NCI-H1417 treated with DMSO at 0.1 percent for 48 hours (cell line): ENCODE measurements at places on chromosomes 2 and 18.

DNA sequence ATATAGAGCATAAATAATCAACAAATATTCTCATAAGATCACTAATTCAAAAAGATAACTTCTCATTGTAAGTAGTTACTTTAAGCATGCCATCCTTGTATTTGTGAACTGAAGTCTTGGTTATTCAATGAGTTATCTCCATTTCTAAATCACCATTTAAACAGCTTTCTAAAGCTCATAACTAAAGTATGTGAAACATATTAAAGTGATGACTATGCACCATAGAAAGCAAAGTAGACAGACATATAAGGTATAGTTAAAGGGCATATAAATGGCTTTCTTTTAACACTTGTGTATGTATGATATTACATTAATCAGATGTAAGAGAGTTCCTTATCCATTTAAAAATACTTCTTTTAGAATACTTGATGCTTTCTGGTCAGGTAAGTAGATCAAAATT is 83.5 kb downstream of the IKZF2 start:
- DNase-seq, result no peak

- DNase-seq, result no peak
These were observed 4.1 kb downstream of the CCDC195 start for GRCh38 chr2:224711859-224712665.

DNA sequence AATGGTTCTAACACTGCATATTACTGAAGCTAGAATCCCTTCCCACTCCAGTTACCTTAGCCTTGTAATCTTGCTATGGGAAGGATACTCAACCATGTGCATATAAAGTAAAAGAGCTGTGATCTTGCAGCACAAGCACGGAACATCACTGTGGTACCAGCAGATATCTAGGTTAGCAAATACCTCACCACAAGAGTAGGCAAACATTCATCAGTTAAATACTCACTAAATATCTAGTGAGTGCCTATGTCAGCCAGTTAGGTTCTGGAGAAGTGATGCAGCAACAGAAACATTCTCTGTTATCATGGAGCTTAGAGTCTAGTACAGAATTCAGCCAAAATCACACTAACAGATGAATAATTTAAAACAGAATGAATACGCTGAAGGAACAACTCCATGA is 349.6 kb upstream of the UBE2E3 start:
- no peak for DNase-seq

DNA sequence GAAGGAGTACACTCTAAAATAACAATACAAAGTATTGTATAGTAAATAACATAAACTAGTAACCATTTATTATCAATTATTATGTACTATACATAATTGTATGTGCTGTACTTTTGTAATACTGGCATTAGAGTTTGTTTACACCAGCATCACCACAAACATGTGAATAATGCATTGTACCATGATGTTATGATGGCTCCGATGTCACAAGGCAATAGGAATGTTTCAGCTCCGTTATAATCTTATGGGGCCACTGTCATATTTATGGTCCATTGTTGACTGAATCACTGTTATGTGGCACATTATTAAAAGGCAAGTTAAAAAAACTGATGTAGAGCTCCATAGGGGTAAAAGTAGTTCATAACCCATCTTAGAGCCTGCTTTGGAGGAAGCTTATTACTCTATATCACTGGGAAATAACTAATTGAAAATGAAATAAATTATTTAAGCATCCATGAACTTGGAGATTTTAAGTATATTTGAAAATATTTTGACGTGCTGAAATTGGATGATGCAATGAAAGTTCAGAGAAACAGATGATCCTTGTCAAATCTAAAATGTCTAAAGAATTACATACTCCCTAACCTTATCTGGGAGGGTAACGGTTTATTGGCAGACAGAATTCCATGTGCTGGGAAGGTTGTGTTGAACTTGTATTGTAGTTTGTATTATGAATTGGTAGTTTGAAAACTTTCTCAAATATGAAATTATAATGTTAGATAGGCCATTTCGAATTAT is 2.4 kb downstream of the SKA1 start:
- no peak for DNase-seq

DNA sequence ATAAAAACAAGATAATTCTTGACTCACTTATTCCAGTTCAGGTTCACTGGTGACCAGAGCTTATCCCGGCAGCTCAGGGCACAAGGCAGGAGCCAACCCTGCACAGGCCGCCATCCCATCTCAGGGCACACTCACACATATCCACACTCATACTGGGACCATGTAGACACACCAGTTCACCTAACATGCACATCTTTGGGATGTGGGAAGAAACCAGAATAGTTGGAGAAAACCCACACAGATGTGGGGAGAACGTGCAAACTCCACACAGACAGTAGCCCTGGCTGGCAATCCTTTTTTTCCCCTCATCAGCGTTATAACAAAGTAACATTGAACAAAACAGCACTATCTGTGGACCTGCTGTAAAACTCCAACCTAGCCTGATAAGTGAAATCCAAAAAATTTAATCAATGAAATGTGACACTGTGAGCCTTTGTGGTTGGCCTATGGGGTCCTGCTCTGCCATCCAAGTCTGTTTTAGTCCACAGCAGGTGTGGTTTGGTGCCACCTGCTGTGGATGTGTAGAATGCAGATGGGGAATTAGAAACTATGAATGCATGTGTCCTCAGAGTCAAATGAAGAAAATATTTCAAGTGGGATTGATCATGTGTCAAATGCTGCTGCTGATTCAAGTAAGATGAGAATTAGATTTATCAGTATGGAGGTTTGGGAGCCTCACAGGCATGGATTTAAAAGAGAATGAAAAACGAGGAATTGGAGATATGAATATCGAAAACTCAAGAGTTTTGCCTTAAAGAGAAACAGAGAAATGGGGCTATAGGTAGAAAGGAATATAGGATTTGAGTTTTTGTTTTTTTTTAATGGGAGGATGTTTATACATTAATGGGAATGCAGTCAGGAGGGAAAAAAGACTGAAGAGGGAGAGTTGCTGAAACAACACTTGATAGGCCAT is 47.0 kb downstream of the UGP2 start:
- DNase-seq, result no peak

- DNase-seq, result peak; percentile 93
These were observed 264.7 kb downstream of the TCF4 start for GRCh38 chr18:55323051-55323994.

DNA sequence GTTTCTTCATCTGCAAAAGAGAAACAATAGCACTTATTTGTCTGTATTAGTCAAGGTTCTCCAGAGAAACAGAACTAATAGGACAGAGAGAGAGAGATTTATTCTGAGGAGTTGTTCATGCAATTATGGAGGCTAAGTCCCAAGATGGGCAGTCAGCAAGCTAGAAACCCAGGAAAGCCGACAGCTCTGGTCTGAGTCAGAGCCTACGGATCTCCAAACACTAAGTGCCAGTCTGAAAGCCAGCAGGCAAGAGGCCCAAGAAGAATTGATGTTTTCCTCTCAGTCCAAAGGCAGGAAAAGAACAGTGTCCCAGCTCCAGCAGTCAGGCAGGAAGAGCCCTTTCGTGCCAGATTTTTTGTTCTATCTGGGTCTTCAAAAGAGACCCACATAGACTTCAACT is 36.5 kb upstream of the SLC66A3 start:
- DNase-seq, result no peak

GRCh38 chr2:10008809-10009176 is 34.6 kb upstream of the KLF11 start:
- no peak for DNase-seq

DNA sequence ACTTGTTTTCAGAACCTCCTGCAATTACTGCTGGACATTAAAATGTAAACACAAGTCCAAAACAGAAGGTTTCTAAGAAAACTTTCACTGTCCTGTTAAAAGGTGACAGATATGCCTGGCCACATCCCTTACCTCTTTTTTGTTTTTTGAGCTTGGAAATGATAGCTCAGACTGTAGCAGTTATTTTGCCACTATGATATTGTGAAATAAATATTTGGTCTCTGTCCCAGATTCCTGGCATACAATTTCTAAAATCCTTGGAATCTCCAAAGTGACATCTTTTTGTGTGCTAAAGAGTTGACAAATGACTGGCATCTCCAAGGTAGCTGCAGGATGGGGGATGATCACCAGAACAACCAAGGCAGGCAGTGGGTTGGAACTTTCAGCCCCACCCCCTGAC is 16.8 kb downstream of the TPGS2 start:
- DNase-seq, result no peak

- no peak for DNase-seq
These were observed 47.6 kb upstream of the GPC1 start for GRCh38 chr2:240387669-240388358.

- DNase-seq, result no peak
These were observed 51.6 kb upstream of the ATG16L1 start for GRCh38 chr2:233199870-233200269.

- DNase-seq, result no peak
These were observed 1.9 kb upstream of the STAT4 start for GRCh38 chr2:191152482-191153240.

- DNase-seq, result no peak
These were observed at the start of gene MFSD6 for GRCh38 chr2:190407662-190408537. MFSD6 (plus strand) TSS chr2:190408355; CDS start chr2:190436030, 27,675 bp downstream.

DNA sequence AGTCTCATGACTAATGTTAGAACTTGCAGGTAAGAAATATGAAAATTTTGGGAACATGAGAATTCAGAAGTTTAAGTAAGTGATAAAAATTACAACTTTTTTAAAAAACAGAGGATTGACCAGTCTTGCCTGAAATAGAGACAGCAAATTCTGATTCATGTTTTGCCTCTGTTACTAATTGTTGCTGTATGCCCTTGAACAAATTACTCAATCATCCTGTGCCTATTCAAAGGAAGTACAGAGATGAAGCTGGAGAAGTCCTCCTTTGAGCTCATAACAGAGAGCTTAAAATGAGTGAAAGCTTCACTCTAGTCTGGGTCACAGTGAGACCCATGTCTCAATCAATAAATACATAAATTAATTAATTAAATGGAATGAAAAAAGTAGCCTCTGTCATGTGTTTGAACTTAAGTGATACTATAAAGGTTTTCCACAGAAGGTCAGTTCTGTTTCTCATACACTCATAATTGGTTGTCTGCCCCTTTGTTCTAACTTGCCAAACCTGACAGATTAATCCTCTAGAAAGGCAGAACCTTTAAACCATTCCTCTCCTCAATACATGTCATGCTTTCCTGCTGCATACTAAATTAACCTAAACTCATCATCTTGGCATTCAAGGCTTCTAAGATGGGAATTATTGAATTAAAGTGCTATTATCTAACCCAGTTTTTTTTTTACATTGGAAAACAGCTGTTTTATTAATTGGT is 374.6 kb upstream of the LRATD1 start:
- no peak for DNase-seq

- DNase-seq, result no peak
These were observed 13.9 kb downstream of the EFHD1 start for GRCh38 chr2:232647261-232647660.

DNA sequence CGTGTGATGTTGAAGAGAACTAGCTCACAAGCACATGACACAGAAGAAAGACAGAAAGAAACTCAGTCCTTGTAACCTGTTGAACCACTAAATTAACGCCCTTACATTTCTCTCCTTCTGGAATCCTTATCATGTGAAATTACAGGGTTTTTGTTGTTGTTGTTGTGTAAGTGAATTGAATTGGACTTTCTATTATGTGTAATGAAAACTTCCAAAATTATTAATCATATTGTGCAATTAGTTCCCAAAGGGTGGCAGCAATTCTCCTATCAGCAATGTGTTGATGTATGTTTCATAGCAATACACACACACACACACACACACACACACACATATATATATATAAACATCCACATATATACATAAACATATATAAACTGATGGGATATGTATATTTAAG is 402.2 kb upstream of the TCF4 start:
- no peak for DNase-seq

- DNase-seq, result no peak
These were observed 234.9 kb downstream of the BCL11A start for GRCh38 chr2:60318544-60318943.

GRCh38 chr18:79584491-79585394 is 94.9 kb upstream of the CTDP1 start:
- no peak for DNase-seq

- no peak for DNase-seq
These were observed 195.1 kb downstream of the RDH14 start for GRCh38 chr2:18365342-18365741.

DNA sequence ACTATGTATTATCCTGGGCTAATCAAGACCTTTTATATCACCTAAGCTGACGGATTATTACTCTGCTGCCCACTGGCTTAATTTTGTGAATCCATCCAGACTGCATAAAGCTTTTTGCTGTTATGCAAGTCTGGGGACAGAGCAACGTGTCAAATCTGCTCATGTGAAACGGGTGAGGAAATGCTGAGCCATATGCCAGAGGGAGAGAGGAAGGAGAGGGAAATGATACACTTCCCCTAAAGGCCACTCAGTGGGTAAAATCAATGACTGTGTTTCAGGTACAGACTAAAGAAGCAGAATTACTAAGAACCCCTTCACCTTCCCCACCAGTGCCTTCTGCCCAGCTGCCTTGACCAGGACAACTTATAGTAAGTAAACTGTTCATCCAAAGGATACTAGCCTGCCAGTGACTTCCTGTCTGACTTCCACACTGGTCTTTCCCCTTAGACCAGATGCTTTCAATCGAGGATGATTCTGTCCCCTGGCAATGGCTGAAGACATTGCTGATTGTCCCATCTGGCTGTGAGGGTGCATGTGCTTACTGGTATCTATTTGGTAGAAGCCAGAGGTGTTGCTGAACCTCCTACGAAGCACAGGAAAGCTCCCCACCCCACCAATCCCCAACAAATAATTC is 43.0 kb downstream of the STAT1 start:
- DNase-seq, result no peak

DNA sequence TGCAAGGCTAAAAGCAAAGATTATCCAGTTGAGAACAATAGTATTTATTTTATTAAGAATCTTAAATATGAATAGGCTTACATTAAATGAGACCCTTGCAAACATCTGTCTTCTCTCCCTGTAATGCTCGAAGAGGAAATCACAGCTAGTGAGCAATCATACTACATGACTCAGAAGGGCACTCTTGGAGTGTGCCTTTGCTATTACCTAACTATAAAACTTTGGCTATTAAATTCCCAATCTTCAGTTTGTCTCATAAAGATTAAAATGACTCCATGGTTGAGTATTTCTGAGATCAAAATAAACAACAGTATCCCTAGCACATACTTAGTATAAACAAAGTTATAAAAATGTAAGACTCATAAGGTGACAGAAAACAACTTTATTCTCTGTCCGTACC is 296.9 kb downstream of the KCNJ3 start:
- no peak for DNase-seq

DNA sequence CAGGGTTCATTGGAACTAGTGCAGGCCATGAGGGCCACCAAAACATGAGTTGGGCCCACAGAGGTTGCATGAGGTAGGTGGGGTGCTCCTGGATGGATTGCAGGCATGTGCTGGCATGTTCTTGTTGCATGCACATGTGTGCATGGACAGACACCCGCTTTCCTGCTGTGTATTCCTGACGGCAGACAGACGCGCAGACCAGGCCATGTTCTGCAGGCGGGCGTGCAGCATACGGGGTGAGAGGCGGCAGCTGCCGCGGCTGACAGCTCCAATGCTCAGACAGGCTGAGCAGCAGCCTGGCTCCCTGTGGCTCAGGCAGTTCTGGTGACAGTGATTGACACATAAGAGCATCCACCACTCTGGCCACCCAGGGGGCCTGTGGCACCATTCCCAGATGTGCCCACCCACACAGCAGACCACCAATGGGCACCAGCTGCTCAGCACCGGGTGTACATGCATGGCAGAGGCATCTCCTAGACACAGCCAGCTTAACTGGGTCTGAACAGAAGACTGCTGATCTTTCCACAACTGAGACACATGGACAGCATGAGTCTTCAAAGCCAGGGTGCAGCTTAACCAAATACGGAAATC is 21.2 kb downstream of the HS1BP3 start:
- no peak for DNase-seq

GRCh38 chr2:164826293-164827243 is 15.1 kb downstream of the COBLL1 start:
- no peak for DNase-seq
